Kidney (tissue), 22 donors: ENCODE measurements at places on chromosomes 5 and 9. TPM values are rescaled to one million over a fixed set of nuclear protein-coding genes. Genes with fewer than 3 reads are reported as not detected.

Gene AK3
- 93.5 TPM for polyA plus RNA-seq

Gene CENPH
- polyA plus RNA-seq = 1.5 TPM

GRCh38 chr5:100464418-100464817 lies 70.8 kb upstream of the FAM174A start:
- no peak for DNase-seq

GRCh38 chr9:123753016-123753415 lies 176.9 kb downstream of the DENND1A start:
- no peak for DNase-seq

DNA sequence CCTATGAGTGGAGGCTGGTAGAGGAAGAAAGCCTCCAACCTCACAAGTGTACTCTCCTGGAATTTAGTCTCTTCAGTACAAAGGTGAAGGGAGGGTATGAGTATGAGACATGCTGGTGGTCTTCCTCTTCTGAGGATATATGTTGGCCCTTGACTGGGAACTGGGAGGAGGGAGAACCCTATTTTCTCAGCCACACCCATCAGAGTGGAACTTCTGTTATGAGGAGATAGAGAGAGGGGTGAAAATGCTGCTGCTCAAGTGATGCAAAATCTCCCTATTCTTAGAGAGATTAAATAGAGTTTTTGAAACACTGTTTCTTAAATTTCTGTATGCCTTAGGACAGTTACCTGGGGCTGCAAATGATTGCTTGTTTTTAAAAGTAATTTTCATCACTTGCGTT lies 203.4 kb upstream of the PRR16 start:
- no peak for DNase-seq

GRCh38 chr9:84300271-84300670 lies 40.3 kb downstream of the SLC28A3 start:
- no peak for DNase-seq

DNA sequence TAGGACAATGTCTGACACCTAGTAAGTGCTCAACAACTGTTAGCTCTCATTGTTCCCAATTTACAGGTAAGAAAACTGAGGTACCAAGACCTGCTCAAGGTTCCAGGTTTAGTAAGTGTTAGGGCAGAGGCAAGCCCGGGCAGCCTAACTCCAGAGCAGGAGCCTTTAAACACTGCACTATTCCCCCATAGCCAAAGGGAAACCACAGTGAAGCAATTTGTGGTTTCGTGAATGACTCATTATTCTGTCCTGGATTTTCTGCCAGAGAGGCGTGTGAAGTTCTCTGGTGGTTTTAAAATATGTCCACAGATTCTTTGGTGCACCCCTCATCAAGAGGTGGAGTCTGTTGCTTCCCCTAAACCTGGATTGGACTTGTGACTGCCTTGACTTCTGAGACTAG lies 1.0 kb upstream of the MCC start:
- no peak for DNase-seq

DNA sequence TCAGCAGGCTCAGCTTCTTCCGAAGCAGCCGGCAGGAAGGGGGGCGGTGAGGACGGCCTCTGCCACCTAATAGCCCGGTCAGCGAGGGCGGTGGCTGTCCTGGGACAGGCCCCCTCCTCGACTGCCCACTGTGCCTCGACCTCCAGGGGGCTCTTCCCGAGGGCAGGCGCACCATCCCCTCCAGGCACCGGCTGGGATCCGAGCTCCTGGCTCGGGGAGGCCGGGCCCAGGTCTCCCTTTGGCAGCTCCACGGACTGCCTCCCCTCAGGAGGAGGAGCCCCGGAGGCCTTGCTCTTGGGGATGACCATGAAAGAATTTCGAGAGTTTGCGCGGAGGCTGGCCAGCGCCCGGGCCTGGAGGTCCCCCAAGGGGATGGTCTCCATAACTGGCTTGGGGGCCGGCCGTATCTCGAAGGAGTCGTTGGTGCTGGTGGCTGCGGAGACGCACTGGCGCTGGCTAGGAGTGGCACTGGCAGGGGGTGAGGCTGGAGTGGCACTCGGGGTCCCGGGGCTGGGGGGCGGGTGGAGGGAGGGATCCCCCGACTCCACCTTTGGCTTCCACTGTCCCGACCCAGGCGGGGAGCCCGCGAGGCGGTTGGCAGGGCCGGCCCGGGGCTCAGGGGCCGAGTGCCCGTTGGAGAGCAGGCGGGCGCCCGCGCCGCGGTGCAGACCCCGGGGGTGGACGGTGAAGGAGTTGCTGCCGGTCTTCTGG lies 975 bp downstream of the TPRN start:
- DNase-seq = no peak

- DNase-seq = peak; percentile 28
These were observed 94.6 kb downstream of the ALDH1A1 start for GRCh38 chr9:72858089-72858912.

DNA sequence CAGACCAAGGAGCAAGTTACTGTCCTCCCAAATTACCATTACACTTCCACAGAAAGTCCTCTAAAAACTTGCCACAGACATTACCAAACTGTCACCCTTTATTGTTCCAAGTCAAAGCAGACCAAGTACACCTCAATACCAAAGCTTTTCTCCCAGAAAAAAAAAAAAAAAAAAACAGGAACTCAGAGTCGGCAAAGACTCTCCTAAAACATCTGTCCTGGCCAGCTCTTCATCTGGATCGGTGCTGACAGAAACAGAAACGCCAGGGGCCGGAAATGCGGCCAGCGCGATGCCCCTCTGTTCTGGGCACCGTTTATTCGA lies 718 bp downstream of the DEPDC1B start:
- DNase-seq = no peak
